NCI-H446 treated with DMSO at 0.1 percent for 48 hours (cell line): ENCODE measurements at places on chromosomes 4 and X.
A peak's percentile ranks its signal among the peaks of the same experiment; 100 is the strongest.

- DNase-seq, result no peak
These were observed 113.2 kb downstream of the ENOX2 start for GRCh38 chrX:130789793-130790192.

- no peak for DNase-seq
These were observed 58.2 kb upstream of the DKK2 start for GRCh38 chr4:107094332-107094731.

GRCh38 chr4:180394730-180395129 lies 1848.5 kb upstream of the TENM3 start:
- DNase-seq, result no peak

DNA sequence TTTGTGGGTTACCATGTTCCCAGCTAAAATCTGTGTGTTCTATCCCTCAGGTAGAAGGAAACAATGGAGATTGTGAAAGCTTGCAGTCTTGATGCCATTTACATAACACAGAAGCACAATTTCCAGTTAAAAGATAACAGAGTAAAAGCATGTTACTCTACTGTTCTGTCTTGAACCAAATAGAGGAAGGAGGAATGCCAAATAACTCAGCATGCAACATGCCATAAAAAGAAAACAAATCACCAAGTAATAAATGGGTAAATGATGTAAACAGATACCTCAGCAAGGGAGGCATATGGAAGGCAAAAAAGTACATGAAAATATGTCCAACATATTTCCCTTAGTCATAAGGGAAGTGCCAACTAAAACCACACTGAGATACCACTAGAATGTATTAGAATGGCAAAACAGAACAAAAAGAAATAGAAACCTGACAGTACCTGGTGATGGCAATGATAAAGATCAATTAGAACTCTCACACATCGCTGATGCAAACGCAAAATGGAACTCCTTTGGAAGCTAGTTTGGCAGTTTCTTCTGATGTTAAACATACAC lies 502.6 kb upstream of the HS3ST1 start:
- DNase-seq, result no peak

- no peak for DNase-seq
These were observed 93.6 kb upstream of the DHX15 start for GRCh38 chr4:24677909-24678308.

DNA sequence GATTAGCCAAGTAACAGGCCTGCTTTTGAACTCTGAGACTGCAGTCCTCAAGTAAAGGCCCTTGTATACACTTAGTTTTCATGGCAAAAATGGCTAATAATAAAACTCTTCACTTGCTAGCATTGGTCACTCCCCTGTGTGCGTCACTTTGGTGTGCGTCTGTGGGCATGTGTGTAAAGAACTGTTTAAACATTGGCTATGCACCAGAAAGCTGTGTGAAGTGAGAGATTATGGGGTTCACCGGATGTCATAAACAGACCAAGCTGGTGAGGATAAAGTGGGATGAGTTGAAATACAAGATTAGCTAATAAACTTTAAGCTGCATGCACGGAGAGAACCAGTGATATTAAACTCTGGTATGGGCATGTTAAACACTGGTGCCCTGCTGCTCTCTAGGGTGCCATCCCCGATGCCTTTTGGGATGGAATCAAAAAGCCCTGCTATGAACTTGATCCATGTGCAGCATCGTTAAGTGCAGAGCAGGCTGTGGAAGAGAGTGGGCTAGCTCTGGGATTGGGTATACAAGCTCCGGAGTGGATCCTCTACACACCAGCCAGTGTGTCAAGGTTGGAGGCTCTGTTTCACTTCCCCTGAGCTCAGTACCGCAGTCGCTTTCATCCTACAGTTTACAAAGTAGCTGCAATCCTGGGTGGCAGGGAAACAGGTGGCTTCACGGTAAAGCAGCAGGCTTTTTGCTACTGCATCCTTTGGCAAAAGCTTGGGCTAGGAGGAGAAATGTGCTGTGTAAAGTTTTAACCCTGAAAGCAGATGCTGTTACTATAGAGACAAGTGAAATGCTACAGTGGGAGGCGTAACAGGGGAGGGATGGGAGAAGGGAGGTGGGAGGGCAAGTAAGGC lies 108.3 kb upstream of the SLC4A4 start:
- DNase-seq, result no peak

- no peak for DNase-seq
These were observed 291.2 kb downstream of the TEX13A start for GRCh38 chrX:104929324-104929723.

DNA sequence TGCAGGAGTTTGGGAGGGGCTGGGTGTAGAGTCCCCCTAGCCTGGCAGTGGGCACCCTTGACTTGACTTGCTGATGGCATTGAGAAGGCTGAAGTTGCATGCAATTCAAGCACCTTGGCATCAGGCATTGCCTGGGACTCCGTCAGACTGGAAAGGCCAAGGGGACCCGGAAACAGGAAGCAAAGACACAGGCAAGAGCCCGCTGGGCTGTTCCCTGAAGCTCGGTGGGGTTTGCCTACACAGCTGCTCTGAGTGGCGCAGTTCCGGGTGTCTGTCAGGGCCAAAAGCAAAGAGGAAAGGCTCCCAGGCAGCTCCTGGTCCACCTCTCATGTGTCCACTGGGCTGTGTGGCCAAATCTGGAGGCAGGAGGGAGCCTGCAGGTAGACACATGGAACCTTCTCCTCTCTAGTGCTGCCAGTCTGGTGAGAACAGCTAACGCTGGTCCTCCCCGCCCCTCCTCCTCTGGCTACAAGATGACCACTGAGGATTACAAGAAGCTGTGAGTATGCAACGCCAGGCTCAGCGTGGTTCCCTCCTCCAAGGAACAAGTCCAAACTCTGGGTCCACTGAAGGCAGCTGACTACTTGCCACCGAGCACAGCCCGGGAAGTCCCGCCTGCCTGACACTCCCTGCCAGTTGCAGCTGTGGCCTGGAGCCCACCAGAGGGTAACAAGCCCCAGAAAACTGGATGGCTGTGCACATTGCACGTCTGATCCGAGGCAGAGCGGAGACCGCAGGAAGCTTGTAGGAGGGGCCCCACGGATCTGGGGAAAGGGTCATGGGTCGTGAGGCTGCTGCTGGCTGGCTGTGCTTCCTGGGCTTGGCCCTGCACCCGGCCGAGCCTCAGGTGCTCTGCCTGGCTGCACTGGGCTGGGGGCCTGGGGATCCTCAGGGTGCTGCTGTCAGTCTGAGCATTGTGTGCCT lies 20.1 kb downstream of the ZNF185 start:
- no peak for DNase-seq

GRCh38 chrX:23786268-23786815 lies 3.4 kb downstream of the SAT1 start:
- no peak for DNase-seq

GRCh38 chrX:72052415-72053090 lies 79.2 kb downstream of the RTL5 start:
- no peak for DNase-seq

DNA sequence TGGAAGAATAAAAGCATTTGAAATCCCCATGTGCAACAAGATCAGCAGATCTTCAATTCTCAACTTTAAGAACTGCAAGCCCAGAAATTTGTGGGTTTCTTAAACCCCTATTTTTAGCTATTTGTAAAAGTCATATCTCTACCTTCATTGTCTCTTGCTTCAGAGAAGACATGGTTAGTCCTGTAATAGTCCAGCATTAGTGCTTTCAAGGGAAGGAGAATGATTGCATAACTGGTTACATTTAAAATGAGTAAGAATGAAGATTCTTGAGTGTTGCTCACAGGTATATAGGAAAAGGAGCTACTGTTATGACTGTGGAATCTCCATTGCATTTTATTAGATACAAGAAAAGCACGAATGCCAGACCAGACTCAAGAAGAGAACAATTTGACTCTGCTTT lies 84.0 kb downstream of the CCSER1 start:
- DNase-seq, result no peak

DNA sequence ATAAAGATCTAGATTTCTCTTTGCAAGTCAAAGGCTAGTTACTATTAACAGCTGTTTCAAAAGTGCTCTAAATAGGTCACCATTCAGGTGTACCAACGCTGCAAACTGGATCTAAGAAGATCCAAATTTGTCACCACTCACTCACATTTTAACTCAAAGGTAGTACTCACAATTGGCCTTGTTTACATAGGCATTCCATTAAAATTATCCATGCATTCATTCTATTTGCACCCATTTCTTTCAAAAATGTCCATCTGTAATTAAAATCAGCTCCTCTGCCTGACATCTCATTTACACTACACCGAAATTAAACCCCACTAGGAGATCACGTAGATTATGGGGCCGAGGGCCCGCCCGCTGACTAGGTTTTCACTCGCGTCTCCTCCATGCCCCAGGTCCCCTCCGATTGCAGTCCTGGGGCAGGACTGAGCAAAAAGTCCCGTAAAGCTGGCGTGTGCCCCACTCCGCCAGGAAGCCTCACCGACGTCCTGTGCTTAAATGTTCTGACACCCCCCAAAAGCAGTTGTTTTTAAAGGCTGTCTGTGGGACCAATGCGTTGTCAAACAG lies 1.3 kb upstream of the ING2 start:
- DNase-seq, result no peak

DNA sequence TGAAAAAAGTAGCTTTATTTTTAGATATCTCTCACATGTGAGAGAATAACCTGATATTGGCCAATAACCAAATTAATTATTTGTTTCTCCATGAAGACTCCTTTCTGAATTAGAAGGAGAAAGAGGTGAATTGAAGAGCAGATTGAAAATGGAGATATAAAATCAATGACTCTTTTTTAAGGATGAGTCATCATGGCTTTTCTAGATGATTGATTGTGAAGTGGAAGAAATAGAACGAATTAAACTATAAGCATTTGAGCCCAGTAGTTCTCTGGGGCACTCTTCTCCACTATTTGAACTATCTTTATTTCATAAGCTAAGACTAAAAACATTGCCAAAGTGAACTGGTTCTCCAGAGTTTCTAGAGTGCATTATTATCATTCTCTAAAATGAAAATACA lies 137.2 kb upstream of the EDNRA start:
- no peak for DNase-seq

GRCh38 chr4:157128395-157128794 lies 52.4 kb downstream of the GLRB start:
- peak; percentile 16 for DNase-seq

DNA sequence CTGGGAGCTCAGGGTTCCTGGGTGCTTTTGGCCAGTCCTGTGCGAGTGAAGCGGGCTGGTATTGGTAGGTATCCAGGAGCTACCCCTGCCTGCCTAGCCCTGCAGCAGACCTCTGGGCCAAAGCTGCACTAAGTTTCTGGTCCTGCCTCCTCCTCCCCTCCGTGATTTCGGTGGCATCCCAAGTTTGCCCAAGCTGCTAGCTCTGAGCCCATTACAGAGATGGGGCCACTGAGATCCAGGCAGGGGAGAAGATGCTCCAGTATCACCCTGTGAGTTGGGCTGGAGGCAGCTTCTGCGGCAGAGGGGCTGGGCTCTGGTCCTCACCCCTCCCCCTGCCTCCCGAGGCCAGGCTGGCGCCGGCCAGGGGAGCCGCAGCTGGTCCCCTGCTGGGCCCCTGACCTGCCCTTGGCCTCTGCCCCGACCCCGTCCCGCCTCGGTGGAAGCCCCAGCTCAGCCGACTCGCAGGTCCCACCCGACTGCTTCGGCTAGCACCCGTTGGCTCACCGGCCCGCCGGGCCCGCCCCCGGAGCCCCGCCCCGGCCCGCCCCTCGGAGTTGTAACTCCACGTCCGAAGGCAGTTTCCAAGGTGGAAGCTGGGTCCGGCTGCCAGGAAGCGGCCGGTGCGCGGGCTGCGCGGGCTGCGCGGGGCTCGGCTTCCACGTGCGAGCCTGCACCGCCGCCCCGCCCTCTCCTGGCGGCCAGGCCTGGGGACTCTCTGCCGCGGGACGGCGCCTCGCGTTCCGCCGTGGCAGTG lies at the start of gene DUSP9:
TSS of gene DUSP9 (plus strand) at position 584 of the 754 bp plus-strand sequence. CDS start 751 bp downstream, outside the sequence.
- no peak for DNase-seq

DNA sequence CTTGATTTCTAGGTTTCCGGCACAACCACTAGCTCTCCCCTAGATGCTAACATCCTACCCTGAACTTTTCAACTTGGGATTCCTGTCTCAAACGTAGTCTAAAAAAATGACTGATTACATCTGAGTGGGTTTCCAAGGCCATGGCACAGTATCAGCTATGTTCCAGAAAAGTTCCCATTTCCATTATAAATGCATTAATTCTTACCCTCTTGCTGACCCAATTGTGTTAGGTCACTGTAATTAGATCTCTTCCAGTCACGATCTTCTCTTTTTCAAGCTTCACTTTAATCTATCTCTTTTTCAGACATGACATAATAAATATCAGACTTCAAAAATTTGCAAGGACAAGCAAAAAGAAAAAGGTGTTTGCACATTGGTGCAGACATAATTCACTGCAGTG lies 50.6 kb upstream of the PDE5A start:
- no peak for DNase-seq

DNA sequence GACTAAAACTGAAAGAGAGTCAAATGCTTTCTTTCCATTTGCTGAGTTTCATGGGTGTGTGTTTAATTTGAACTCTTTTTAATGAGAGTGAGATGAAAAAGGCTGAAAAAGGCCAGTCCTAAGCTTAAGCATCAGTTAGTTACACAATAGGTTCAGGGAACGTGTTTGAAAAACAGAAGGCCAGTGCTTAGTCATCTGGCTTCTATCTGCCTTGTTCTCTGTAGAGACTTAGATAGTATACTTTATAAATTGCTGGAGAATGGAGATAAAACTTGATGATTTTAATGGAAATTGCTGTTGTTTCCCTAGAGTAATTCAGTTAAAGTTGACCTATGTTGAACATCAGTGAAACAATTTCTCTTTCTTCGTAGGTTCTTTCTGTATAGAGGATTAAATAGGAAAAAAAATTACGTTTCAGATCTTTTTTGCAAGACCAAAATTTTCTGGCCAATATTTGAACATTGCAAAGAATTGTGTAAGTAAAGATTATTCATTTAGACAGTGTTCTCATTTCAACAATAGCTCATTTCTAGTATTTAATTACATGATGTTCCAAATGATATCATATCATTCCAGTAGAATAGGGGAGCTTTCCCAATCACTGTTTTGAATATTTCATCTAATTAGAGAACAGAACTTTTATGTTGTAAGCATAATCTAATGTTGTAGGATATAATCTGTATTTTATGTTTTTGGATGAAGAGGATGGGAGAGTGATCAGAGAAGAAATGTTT lies 1088.8 kb downstream of the ADGRL3 start:
- DNase-seq, result no peak

GRCh38 chr4:126604268-126604867 lies 1028.4 kb upstream of the INTU start:
- DNase-seq, result peak; percentile 39

DNA sequence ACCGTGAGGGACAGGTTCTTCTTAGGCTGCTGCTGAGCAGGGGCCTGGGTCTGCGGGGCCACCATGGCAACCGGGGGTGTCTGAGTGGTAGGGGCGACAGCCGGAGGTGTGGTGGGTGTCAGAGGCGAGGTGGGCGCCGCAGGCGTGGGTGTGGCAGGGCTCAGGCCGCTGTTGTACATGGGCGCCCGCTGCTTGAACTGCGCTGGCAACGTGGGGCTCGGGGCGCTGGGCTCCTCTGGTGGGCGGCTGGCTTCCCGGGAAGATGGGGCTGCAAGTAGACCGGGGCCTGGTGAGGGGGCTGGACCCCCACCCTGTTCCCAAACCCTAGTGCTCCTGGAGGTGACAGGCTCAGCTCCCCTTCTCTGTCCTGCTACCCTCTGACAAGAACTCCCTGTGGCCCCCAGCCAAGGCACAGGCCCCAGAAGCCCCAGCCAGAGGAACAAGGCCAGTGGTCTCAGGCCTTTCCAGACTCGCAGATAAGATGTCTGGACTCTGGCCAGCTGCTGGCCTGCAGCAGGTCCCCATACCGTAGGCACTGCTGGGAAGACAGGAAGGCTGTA lies 24.8 kb downstream of the NELFA start:
- DNase-seq, result no peak
